ENCODE measurements at places on chromosomes 11 and 22. TPM values are rescaled to one million over a fixed set of nuclear protein-coding genes. Genes with fewer than 3 reads are reported as not detected.

C11orf91 gene
- not detected for total RNA-seq

GUCY1A2 gene
- total RNA-seq = 7.2 TPM

WT1 gene
- total RNA-seq = not detected

FOXRED1 gene
- 22.0 TPM for total RNA-seq

ADM2 gene
- total RNA-seq = not detected

FOLR2 gene
- total RNA-seq = 65.5 TPM

MS4A1 gene
- total RNA-seq = 0.33 TPM

SEZ6L gene
- total RNA-seq = 10.7 TPM

AQP11 gene
- total RNA-seq = 11.6 TPM

OR10D3 gene
- not detected for total RNA-seq

OR8D1 gene
- total RNA-seq = not detected

UPK3A gene
- total RNA-seq = not detected

LGALS1 gene
- total RNA-seq = 931 TPM

KRTAP5-1 gene
- total RNA-seq = not detected

OVCH2 gene
- total RNA-seq = not detected

OR2AT4 gene
- total RNA-seq = not detected

LARGE2 gene
- total RNA-seq = 2.7 TPM

POU2AF1 gene
- not detected for total RNA-seq

BRSK2 gene
- 1.4 TPM for total RNA-seq

HTR3A gene
- total RNA-seq = not detected

KCNK4 gene
- not detected for total RNA-seq

TYR gene
- total RNA-seq = not detected

VWCE gene
- 1.6 TPM for total RNA-seq

NXPE1 gene
- total RNA-seq = not detected

PLEKHA7 gene
- total RNA-seq = 1.4 TPM

APOL6 gene
- total RNA-seq = 32.3 TPM

MLC1 gene
- total RNA-seq = not detected

FAM180B gene
- total RNA-seq = not detected

FBLN1 gene
- total RNA-seq = 125 TPM

MMP13 gene
- total RNA-seq = not detected

CRYAB gene
- 60.2 TPM for total RNA-seq

NARS2 gene
- 26.0 TPM for total RNA-seq

GAL3ST1 gene
- not detected for total RNA-seq

CHRDL2 gene
- not detected for total RNA-seq

KRTAP5-8 gene
- not detected for total RNA-seq

ENTHD1 gene
- not detected for total RNA-seq

C1QTNF5 gene
- 10.3 TPM for total RNA-seq

DERL3 gene
- total RNA-seq = 2.1 TPM

OR1S1 gene
- not detected for total RNA-seq

PRDM11 gene
- 12.7 TPM for total RNA-seq

TRIM49 gene
- not detected for total RNA-seq

LARGE1 gene
- 5.9 TPM for total RNA-seq

SLC6A5 gene
- total RNA-seq = not detected

SSRP1 gene
- total RNA-seq = 68.3 TPM

OR51I1 gene
- not detected for total RNA-seq

FGF3 gene
- not detected for total RNA-seq

SART1 gene
- total RNA-seq = 31.7 TPM

SLC25A45 gene
- 3.0 TPM for total RNA-seq

SCN3B gene
- total RNA-seq = 5.0 TPM

PGA5 gene
- total RNA-seq = 1.1 TPM

MS4A3 gene
- total RNA-seq = not detected

MPEG1 gene
- 40.1 TPM for total RNA-seq

OR5B21 gene
- total RNA-seq = not detected

TMEM121B gene
- 0.60 TPM for total RNA-seq

OR5M8 gene
- total RNA-seq = not detected

C11orf86 gene
- total RNA-seq = 0.29 TPM

PPP2R1B gene
- total RNA-seq = 36.6 TPM

All from adrenal gland (tissue), 19 donors.